ENCODE measurements at places on chromosomes 5 and 9.

- DNase-seq, result peak; percentile 75
Observed at GRCh38 chr9:96022445-96023051, 147.1 kb downstream of the ERCC6L2 start.

DNA sequence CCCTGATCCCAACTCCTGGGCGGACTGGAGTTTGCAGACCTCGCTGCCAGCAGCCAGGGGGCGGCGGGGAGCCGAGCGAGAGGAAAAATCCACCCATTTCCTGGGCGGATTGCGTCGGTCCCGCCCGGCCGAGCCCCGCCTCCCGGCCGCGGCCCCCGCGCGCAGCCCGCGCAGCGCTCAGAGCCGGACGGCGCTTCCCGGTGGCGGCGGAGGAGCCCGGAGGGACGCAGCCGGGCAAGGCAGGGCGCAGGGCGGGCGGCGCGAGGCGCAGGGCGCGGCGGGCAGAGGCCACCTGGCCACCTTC is at the start of gene OLFM1:
Gene OLFM1 (plus strand): TSS at position 180 of the 304 bp plus-strand sequence. CDS start 322 bp downstream, outside the sequence.
- peak; percentile 82 for DNase-seq

- no peak for DNase-seq
Observed at GRCh38 chr5:135308752-135309151, 90.3 kb downstream of the MACROH2A1 start.

GRCh38 chr5:1449081-1449630 is 3.9 kb upstream of the SLC6A3 start:
- DNase-seq, result no peak

DNA sequence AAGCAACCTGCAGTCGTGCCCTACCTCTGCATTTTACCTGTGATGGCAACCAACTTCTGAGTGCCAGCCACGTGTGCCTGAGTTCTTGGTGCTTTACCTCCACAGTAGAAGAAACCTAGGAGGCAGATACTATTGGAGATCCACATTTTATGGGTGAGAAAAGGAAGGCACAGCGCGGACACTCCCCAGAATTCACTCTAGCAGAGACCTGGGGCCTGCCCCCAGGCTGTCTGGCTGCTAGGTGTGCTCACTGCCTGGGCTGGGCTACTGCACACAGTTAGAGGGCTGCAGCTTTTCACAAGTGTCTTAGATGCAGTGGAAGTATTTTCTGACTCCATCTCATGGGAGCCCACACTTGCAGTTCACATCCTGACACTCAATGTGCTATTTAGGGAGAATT is 598.8 kb upstream of the ADAMTS16 start:
- no peak for DNase-seq

DNA sequence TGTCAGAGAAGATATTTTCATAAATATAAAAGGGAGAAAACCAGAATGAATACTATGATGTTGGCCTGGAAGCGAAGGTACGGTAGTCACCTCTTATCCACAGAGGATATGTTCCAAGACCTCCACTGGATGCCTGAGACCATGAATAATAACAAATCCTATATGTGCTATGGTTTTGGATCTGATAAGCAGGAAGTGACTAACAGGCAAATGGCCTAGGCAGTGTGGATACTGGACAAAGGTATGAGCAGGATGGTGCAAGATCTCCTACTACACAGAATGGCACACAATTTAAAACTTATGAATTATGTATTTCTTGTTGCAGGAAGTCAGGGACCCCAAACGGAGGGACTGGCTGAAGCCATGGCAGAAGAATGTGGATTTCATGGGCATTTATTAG is 48.2 kb downstream of the ADAMTS12 start:
- DNase-seq, result no peak

DNA sequence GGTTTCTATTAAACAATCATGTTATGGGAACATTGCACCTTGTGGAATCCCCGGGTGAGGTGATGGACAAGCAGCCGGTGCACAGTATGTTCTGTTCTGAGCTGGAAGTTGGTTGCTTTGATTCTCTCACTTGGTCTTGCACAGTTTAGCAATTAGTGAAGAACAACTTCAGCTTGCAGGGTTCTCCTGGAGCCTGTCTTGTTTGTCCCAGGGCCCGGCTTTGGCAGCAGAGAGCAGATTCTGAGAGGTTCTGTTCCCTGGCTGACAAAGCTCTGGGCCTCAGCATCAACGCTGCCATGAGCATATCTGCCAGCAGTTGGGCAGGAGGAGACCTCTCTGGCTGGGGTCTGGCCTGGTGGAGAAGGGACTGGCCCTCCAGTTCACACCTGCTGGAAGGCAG is 16.9 kb downstream of the GADD45G start:
- DNase-seq, result no peak

DNA sequence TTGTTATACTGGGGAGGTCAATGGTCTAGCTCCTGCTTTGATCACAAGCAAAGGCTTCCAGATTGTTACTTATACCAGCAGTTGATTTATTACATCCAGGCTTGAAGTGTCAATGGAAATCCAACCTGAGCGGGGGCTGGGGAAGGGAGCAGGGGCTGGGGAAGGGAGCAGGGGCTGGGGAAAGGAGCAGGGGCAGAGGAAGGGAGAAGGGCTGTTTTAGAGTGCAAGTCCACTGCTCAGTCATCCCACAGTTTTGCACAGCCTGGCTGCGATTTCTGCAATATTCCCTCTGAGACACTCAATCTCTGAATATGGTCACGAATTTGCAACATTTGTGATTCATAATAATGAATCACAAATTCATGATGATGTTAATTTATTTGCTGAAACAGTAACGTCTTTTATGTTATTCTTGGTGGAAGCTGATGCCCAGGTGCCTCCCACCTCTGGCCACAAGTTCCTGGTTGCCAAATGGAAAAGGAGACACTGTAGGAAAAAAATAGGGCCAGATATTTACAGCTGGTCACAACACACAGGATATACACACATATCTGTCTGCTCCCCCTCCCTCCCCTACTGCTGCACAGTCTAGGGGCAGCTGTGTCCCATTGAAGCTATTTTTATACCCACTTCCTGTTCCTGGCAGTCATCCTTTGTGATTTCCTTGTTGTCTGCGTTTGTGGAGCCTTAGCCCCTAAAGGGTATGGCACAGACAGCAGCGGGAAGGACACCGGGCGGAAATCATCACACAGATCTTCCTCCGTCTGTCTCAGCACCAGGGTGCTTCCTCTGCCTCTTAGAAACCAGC is 325.1 kb downstream of the GADD45G start:
- DNase-seq, result no peak

DNA sequence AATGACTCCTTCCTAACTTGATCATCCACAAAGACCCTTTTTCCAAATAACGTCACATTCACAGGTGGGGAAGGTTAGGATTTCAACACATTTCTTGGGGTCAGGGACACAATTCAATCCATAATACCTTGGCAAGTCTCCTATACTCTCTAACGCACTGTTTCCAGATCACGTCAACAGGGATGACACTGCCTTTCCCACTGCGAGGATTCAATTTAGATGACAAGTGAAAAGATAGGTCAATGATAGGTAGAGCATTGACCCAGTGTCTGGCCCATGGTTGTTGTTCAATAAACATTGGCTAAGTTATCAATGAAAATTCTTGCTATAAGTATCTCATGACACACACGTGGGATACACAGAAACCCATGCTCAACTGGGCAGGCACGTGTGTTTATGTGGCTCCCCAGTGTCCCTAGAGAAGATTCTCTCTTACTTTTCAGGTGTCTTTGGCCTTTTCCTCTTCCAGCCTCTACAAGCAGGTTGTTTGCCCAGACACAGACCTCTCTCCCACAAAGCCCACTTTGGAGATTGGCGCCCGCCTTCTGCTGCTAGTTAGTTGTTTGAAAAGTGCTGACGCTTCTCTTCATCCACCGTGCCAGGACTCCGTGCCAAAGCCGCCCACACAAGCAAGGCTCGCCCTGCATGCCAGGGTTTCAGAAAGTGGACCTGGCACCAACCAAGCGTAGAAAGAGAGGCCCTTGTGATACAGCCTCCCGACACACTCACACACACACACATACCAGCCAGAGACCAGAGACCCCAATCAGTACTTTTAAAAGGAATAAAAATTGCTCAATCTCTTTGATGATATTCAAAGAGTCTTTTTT is 594.5 kb downstream of the BNC2 start:
- no peak for DNase-seq

DNA sequence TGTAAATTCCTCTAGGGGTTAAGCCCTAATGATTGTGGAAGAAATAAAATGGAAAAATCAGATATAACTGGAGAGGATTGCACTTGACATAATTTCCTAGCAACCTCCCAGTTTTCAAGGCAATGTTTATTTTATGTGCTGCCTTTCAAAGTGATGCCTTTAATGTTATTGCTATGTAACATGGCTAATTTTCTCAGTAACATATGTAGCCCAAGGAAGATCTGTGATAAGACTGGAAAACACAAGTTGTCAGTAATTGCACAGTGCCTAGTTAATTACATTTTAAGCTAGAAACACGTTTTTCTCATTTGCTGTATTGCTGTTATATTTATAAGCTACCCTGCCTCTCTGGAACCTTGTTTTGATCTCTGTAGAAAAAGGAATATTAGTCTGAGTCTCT is 49.2 kb upstream of the KCNN2 start:
- no peak for DNase-seq

DNA sequence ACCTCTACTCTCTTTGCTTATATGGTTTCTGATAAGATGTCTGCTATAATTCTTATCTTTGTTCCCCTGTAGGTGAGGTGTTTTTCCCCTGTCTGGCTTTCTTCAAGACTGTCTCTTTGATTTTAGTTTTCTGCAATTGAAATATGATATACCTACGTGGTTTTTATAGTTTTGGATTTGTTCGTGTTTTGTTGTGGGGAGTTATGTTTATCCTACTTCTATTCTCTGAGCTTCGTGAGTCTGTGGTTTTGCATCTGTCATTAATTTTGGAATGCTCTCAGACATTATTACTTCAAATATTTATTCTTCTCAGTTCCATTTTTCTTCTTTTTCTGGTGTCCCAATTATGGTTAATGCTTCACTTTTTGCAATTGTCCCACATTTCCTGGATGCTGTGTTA is 521.3 kb downstream of the KCTD16 start:
- no peak for DNase-seq

GRCh38 chr5:68264024-68264956 is 48.7 kb downstream of the PIK3R1 start:
- no peak for DNase-seq

GRCh38 chr9:111986035-111986556 is 89.5 kb downstream of the UGCG start:
- no peak for DNase-seq

- no peak for DNase-seq
Observed at GRCh38 chr5:75753182-75753581, 35.9 kb upstream of the POC5 start.

DNA sequence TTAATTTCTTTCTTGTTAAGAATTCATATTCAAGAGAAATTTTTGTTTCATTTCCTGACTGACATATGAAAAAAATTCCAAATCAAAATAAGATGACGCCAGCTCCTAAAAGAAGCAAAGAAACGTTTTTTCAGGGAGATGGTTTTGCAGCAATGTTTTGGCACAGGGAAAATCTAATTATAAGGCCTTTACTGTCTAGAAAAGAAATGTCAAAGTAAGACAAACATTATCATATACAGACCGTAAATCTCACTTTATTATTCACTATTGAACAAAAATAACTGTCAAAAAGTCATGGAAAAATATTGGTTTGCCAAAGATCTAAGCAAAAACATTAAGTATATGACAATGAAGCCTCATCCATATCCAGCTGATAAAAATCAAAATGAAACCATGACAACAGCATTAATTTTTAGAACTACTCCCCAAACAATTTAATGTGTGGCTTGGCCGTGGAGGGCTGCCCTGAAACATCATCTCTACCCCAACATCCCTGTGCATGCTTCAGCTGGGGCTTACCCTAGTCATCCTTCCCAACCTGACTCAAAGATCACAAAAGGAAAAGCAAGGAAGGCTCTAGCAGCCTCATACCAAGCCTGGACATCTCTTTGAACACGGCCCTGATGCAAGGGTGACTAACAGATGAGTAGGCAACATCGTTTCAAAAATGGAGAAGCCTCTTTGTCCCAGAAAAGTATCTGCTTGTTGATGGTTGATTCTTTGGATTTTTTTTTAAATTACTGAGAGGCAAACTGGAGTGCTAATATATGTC is 95.6 kb downstream of the ARSB start:
- DNase-seq, result no peak

GRCh38 chr5:106142116-106142515 is 1528.6 kb downstream of the EFNA5 start:
- DNase-seq, result no peak

GRCh38 chr9:124800306-124801259 is 23.6 kb downstream of the OLFML2A start:
- no peak for DNase-seq

DNA sequence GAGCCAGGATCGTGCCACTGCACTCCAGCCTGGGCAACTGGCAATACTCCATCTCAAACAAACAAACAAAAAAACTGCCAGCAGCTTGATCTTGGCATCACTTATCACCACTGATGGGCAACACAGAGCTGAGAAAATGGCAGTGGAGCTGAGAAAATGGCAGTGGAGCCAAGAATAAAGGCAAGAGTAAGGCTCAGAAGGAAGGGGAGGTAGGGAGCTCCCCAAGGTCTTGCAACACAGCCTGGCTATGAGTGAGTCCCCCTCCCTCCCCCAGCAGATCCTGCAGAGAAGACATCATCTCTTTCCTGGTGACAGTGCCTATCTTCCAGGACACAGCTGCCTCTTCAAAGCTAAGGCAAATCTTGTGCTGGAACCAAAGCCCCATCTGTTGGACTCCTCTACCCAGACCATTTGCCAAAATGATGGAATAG is 70.3 kb downstream of the UGCG start:
- no peak for DNase-seq

DNA sequence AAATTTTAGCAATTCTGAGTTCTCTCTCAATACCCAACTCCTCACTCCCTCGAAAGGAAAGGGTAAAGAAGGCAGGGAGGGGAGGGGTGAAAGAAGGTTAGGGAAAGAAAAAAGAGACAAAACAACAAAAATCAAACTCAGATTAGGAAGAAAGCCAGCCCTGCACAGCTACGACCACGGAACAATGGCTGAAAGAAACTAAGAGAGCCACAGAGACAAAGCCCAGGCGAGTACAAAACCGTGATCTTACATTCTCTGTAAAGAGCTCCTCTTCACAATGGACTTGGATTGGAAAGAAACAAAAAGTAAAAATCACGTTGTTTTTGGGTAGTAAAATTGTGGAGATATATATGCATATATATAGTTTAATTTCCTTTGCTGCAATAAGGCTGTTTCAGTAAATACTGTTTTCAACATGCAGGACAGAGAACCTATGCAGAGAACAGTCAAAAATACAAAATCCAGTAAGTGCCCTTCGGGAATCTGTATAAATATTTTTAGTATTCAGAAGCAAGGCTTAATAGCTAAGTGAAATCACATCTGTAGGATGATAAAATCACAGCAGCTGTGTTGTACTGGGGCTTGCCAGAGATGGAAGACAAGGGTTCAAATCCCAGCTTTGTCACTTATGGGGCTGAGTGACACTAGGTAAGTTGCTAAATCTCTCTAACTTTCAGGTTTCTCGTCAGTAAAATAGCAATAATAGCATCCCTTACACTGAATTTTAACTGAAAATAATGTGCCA is 16.9 kb downstream of the PSMB7 start:
- no peak for DNase-seq

DNA sequence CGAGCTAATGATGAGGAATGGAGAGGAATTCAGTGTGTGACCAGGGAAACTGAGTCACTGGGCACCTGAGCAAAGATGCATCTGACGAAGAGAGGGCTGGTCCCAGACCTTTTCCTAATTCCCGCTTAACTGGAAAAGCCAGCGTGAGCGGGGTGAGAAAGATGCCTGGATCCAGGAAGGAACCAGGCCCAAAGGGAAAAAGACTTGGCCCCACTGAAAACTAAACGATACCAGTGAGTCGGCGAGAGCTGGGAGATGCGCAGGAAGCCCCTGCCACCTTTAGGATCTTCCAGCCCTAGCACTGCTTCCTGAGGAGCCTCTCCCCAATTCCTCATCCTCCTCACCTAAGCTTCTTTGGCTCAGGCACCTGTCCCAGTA is 499 bp upstream of the FCHSD1 start:
- no peak for DNase-seq

All from NT2/D1 (cell line).